ENCODE measurements at places on chromosomes 16 and 17.

DNA sequence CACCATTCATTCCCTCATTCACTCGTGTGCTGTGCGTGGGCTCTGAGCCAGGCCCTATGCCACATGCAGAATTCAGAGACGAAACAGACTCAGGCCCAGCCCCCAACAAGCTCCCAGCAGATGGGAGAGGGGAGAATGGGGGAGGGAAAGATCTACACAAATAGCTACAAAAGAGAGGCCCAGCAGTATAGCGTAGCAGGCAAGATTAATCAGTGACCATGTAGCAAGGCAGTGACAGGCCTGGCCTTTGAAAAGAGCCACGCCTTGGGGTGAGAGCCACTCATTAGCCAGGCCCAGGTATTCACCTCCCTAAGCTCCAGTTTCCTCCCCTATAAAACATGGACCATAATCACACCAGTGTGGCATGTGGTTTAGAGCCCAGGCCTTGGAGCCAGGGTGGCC lies 16.4 kb upstream of the KRT19 start:
- no peak for DNase-seq

DNA sequence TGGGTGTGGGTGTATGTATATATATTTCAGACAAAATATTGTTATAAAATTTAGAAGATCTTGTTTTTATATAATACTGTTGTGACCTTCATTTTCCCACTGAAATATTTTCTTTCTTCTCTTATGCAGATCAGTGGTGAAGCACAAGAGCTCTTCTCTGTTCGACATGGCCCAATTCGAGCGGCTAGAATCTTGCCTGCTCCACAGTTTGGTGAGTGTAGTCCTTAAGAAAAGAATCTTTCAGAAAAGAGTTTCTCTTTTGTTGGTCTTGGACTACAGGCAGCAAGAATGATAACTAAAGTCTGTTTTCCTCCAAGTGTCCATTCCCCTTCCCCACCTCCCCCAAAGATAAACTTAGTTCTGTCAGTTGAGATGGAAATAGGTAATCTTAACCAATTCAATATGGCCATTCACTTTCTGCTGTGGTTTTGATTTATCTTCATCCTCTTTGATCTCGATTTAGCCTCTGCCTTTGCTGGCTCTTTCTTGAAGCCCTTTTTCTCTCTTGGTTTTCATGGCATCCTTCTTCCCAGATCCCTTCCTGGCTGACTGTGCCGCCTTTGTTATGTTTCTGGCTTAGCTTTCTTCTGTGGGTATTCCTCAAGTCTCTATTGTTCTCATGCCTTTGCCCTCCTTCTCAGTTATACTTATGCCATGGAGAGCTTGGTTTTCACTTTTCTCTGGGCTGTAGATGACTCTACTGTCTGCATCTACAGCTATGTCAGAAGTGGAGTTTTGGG lies 69.6 kb downstream of the BCAS3 start:
- DNase-seq = no peak

- no peak for DNase-seq
Measured at GRCh38 chr16:7090628-7091115, 242.0 kb upstream of the RBFOX1 start.

GRCh38 chr17:38317081-38317480 lies 20.1 kb downstream of the MRPL45 start:
- DNase-seq = no peak
